ENCODE measurements at places on chromosomes 6 and 20. TPM values are rescaled to one million over a fixed set of nuclear protein-coding genes. Genes with fewer than 3 reads are reported as not detected.
A peak's percentile ranks its signal among the peaks of the same experiment; 100 is the strongest.

GRCh38 chr6:129749749-129750120, 39.8 kb upstream of the ARHGAP18 start:
- no peak for DNase-seq

GRCh38 chr20:47354464-47354713, 2.1 kb downstream of the ZMYND8 start:
- DNase-seq = no peak

- DNase-seq = peak; percentile 80
Observed at GRCh38 chr6:150395388-150396009, 26.7 kb downstream of the IYD start.

GRCh38 chr20:21450572-21450971, 53.2 kb upstream of the NKX2-4 start:
- no peak for DNase-seq

TCF15 gene
- 0.07 TPM for total RNA-seq

- DNase-seq = no peak
Observed at GRCh38 chr20:58818586-58819285, 32.0 kb downstream of the GNAS-AS1 start.

DNA sequence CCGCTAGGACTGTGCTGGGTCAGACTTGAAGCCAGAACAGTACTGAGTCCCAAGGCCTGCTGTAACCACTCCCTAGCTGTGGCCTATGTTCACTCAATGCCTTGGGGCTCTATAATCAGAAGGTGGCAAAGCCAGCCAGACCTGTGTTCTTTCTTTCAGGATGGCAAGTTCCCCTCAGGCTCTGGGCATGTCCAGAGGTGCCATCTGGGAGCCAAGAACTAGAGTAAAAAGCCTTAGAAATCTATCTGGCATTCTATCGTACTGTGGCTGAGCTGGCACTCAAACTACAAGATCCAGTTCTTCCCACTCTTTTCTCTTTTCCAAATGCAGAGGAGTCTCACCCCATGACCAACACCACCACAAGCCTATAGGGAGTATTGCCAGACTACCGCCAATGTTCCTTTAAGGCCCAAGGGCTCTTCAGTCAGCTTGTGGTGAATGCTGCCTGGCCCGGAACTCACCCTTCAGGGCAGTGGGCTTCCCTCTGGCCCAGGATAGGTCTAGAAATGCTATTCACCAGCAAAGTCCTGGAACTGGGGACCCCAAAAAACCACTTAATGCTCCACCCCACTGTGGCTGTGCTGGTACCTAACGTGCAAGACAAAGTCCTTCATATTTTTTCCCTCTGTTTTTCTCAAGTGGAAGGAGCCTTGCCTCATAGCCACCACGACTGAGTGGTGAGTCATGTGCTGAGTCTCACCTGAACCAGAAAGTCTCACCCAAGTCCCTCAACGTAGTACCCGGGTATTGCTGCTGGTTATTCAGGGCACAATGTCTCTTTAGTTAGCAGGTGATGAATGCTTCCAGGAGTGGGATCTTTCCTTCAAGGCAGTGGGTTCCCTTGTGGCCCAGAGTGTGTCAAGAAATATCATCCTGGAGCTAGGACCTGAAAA, 8.6 kb upstream of the SIRPB2 start:
- DNase-seq = no peak

DNA sequence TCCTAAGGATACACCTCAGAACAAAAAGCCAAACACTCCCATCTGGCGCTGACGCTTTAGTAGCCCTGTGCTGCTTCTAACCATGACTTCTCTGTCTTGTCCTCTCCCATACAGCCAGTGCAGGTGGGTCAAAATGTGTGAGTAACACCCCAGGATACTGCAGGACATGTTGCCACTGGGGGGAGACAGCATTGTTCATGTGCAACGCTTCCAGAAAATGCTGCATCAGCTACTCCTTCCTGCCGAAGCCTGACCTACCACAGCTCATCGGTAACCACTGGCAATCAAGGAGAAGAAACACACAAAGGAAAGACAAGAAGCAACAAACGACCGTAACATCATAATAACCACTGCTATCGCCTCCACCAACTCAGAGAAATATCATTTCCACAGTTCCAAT, 1.4 kb downstream of the DEFB132 start:
- no peak for DNase-seq

- no peak for DNase-seq
Observed at GRCh38 chr6:7920425-7920824, 9.8 kb upstream of the TXNDC5 start.

- DNase-seq = no peak
Observed at GRCh38 chr6:154932515-154933027, 62.5 kb upstream of the TIAM2 start.

DNA sequence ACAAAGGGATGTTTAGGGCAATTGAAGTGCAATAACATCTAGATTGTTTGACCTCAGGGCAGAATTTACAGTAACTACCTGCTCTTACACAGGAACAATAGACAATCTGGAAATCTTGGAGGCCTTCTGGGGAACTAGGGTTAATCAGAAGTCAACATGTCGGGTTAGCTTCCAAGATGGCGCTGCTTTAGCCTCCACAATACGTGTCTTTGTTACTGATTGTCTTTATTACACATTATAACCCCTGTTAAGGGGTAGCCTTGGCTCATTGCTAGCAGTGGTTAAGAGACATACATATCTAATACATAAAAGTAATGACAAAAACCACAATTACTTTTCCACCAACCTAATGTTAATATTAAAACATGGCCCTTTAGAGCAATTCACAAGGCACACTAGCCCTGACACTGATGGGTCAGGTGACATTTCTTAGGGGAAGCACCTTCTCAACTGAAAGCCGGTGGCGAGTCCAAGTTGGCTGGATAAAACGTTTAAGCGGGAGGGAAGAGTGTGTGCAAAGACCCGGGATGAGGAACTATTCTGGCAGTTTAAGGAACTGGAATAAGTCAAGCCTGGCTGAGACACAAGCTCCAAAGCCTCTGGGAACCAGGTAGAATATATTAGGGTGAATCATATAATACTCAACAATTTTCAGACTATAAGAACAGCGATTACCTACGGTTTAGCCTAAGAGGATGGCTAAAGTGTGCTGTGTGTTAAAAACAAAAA, 236.9 kb downstream of the BCAS1 start:
- no peak for DNase-seq

GRCh38 chr20:41615676-41616075, 2.5 kb downstream of the CHD6 start:
- DNase-seq = no peak

CFAP206 gene
- 0.53 TPM for total RNA-seq

- DNase-seq = no peak
Observed at GRCh38 chr20:48697845-48698491, 129.8 kb downstream of the PREX1 start.

ARFGEF3 gene
- total RNA-seq = 3.2 TPM

DNA sequence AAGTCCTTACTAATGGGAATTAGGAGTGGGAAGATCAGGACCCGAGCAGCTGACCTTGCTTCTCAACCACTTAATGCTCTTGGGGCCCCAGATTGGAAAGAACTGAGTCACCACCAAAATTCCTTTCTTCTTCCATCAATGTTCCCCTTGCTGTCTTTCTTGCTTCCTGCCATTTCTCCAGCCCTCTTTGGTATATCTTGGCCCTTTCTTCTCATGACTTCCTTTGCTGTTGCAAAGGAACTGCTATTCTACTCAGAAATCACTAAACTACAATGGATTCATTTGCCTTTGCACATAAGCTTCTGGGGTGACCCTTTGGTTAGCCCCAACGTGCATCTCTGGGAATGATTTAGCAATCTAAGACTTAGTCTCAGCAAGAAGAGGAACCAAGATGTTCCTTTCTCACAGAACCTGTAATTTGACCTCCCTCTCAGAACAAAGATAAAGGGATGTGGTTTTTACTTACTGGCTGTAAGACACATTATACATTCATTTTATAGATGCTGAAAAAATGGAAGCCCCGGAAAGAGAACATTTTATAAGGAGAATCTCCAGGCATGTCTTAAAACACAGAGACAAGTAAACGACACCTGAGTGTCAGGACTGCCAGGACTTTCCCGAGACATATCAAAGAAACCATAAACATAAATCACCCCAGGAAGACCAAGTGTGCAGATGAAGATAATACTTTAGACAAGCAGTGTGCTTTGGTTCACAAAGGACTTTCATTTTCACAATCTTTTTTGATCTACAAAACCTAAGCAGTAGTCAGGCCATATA, 99.0 kb upstream of the TNFAIP3 start:
- DNase-seq = no peak

DNA sequence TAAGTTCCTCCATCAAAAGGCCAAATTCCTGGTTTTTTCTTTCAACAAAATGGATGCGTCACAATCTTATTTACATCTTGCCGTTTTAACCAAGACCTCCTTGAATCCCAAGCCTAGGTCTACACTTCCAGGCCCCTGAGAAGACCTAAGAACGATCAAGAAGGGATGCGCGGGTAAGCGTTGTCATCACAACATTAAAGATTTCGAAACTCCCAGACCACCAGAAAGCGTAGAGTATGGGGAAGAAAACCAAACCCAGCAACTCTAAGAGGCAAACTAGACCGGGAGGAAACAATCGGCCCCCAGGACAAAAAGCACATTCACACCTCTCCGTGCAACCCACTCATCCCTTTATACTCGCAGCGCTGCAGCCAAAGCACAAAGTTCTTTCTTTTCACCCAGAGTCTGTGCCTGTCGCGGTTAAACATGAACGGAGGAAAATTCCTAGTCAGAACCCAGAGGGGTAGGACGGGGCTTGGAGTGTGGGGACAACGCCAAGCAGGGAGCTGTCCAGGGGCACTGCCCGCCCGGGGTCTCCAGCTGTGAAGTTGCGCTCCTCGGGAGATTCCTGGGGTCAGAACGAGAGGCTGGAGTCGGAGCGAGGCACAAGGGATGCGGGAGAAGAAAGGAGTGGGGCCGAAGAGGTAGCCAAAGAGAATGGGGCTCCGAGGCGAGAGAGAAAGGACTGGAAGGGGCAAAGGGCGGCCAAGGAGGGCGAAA, 725 bp downstream of the OSER1 start:
- DNase-seq = peak; percentile 71

MYCT1 gene
- total RNA-seq = not detected

BTN1A1 gene
- total RNA-seq = not detected

C6orf15 gene
- not detected for total RNA-seq

RAB44 gene
- total RNA-seq = 0.03 TPM

- DNase-seq = no peak
Observed at GRCh38 chr20:4672948-4673347, 48.8 kb upstream of the PRND start.

EYA4 gene
- 2.3 TPM for total RNA-seq

GRCh38 chr6:56604186-56604585, 38.5 kb downstream of the DST start:
- no peak for DNase-seq

DNA sequence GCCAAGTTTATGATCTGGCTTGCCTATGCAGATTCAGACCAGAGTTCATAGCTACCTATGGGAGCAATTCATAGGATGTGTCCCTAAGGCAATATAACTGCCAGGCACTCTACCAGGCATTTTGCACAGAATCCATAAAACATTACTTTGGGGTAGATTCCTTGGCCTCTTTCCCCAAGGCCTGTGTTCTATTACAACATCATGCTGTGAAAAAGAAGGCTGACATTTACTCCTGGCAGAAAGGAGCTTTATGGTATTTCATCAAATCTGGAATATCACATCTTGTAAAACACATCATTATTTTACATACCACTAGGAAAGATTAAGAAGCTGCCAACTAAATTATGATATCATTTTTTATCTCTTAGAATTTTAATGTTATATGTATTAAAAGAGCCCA, 287.0 kb upstream of the MARCKS start:
- DNase-seq = no peak

DNA sequence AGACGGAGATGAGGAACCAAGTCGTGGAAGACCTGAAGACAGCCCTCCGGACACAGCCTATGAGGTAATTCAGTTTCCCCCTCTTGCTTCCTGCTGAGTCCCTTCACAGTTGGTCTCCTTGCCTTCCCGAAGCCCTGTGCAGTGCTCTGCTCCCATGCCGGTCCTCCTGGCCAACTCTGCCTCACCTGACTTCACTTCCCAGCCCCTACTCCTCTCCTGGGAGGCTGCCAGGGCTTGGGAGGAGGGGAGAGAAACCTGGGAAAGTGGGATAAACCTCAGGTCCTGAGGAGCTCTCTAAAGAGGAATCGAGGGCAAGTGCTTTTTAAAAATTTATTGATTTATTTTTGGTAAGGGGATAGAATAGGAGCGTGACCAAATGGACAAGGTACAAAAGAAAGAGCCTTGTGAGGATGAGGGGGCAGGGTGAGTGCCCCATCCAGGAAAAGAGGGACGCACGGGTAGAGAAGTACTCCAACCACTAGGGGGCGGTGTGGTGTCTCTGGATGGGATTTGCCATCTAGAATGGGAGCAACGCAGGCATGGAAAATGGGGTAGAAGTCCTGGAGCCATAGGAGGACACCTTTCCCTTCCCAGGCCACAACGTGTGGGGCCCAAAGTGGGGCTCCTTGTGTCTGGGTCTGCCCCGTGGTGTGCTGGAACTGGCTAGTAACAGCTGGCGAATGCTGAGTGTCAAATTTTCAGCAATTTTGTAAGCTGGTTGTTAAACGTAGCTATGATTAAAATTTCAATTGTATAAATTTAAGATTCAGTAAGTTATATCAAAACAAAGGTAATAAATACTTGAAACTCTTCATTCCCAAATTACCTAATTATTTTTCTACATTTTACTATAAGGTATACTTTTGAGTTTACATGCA, 69.0 kb downstream of the MOCS1 start:
- DNase-seq = peak; percentile 81

CTSZ gene
- total RNA-seq = 52.5 TPM

- no peak for DNase-seq
Observed at GRCh38 chr20:25013478-25014380, 21.2 kb upstream of the APMAP start.

OR2H1 gene
- not detected for total RNA-seq

GRCh38 chr20:47667531-47668312, 117.6 kb downstream of the SULF2 start:
- DNase-seq = no peak

SAMD10 gene
- total RNA-seq = 0.19 TPM
